Articular chondrocyte of knee joint (primary cell): ENCODE measurements at places on chromosomes 3 and 15. TPM values are rescaled to one million over a fixed set of nuclear protein-coding genes. Genes with fewer than 3 reads are reported as not detected.

Gene GP5
- total RNA-seq = under 0.01 and 0.13 TPM in 2 replicates

Gene FEZF2
- total RNA-seq = not detected in 2 replicates

Gene GOLGA6L22
- total RNA-seq = not detected in 2 replicates

Gene MCF2L2
- 0.65 and 1.0 TPM in 2 replicates for total RNA-seq

Gene ZPLD1
- total RNA-seq = 0.22 and 0.26 TPM in 2 replicates

Gene RUVBL1
- 31.7 and 35.0 TPM in 2 replicates for total RNA-seq

Gene DISP2
- total RNA-seq = 0.11 and 0.13 TPM in 2 replicates
